ENCODE measurements at places on chromosomes 12 and 14. TPM values are rescaled to one million over a fixed set of nuclear protein-coding genes. Genes with fewer than 3 reads are reported as not detected.

Gene CLMN
- total RNA-seq: 1.6 TPM

Gene TRHDE
- total RNA-seq: not detected

Gene SRGAP1
- 2.9 TPM for total RNA-seq

Gene RILPL2
- 7.6 TPM for total RNA-seq

Gene PRH2
- total RNA-seq: not detected

Gene MSI1
- not detected for total RNA-seq

Gene RDH11
- 63.0 TPM for total RNA-seq

Gene RIN3
- total RNA-seq: 4.5 TPM

Gene SPRYD4
- total RNA-seq: 1.3 TPM
